Mammary epithelial cell (primary cell): ENCODE measurements at places on chromosomes 4 and X. TPM values are rescaled to one million over a fixed set of nuclear protein-coding genes. Genes with fewer than 3 reads are reported as not detected.
A peak's percentile ranks its signal among the peaks of the same experiment; 100 is the strongest.

NKX3-2 gene
- polyA plus RNA-seq, result 0.03 TPM

MYL5 gene
- 10.7 TPM for polyA plus RNA-seq

DNA sequence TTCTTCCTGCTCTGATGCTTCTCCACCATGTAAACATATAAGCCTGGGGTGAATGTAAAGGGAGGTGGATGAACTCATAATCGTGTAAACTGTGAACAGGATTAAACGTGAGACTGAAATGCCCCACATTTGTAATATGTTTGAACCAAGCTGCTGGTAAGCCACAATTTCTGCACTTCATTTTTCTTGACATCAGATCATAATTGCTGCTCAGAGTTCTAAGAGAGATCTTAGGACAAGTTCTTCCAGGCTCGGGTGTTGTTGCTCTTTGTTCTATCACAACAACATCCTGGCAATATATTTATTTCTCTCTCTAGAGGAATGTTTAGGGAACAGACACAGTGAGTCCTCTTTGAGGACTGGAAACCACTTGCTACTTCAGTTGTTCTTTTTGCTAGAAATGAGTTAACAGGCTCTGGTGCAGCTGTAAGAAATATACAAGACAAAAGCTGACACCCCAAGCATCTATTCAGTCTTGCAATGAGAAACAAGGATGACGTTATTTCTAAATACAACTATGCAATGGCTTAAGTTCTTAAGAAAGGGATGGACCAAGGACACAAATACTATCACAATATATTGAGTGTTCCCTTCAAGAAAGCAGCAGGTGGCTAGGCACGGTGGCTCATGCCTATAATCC lies 59.6 kb downstream of the LNX1 start:
- DNase-seq, result no peak

XAGE3 gene
- polyA plus RNA-seq, result not detected

GRCh38 chr4:160319868-160320260 lies 1217.0 kb downstream of the RAPGEF2 start:
- DNase-seq, result peak; percentile 71

DNA sequence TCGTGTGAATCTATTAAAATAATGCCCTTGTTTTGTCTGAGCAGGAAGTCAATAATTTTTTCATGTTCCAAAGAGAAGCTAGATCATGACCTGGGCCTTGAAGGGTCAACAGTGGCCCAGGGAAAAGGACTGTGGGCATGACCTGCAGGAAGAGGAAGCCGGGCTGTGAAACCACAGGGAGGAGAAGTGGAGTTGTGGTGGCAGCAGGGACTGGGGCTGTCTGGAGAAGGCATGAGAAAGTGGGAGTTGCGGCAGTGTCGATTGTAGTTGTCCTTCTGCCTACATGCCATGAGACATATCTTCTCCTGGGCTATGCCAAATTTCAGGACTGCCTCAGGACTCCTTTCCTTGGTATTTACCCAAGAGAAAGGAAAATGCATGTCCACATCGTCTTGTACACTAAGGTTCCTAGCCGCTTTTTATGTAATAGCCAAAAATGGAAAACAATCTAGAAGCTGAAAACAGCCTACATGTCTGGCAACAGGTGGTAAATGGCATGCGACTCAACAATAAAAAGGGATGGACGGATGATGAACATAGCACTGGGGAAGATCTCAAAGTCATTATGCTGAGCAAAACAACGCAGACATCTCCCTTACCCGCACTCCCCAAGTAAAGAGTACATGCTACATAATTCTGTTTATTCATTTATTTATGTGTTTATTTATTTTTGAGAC lies 13.6 kb upstream of the PTTG2 start:
- DNase-seq, result no peak

FAM53A gene
- 0.63 TPM for polyA plus RNA-seq

TFDP3 gene
- not detected for polyA plus RNA-seq

DNA sequence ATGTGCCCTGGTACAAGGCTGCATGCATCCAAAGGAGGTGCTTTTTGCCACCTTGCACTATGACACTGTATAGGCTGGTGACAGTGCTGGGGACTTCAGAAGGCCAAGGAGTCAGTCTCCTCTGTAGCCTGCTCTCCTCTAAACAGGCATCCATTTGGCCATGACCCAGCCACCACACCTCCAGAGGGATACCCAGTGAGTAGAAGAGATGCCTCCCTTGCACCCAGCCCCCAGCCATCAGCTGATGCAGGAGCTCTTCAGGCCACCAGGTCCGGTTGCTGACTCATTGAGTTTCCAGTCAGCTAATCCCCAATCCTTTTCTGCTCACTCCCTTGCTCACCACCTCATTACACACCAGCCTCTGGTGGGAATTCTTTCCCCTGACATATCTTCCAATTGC lies 99.8 kb downstream of the PJA1 start:
- DNase-seq, result peak; percentile 46

C4orf54 gene
- polyA plus RNA-seq, result under 0.01 TPM

CXCL1 gene
- polyA plus RNA-seq, result 25.3 TPM

GPAT3 gene
- 11.3 TPM for polyA plus RNA-seq

DNA sequence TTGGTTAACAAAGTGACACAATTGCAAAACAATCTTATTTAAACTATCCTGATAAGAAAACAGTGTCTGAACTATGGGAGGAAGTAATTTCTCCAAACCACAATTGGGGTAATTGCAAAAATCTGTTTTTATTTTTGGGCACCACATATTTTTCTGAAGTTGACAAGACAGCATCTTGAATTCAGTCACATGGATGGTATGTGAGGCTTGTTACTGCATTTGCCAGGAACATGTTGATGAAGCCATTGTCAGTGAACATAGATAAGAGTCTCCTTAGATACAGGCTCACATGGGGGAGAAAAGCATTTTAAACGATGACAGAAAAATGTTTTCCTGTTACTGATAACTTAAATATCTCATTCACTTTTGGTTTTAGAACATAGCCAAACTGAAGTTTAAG lies 5.5 kb upstream of the USP53 start:
- DNase-seq, result no peak

DNA sequence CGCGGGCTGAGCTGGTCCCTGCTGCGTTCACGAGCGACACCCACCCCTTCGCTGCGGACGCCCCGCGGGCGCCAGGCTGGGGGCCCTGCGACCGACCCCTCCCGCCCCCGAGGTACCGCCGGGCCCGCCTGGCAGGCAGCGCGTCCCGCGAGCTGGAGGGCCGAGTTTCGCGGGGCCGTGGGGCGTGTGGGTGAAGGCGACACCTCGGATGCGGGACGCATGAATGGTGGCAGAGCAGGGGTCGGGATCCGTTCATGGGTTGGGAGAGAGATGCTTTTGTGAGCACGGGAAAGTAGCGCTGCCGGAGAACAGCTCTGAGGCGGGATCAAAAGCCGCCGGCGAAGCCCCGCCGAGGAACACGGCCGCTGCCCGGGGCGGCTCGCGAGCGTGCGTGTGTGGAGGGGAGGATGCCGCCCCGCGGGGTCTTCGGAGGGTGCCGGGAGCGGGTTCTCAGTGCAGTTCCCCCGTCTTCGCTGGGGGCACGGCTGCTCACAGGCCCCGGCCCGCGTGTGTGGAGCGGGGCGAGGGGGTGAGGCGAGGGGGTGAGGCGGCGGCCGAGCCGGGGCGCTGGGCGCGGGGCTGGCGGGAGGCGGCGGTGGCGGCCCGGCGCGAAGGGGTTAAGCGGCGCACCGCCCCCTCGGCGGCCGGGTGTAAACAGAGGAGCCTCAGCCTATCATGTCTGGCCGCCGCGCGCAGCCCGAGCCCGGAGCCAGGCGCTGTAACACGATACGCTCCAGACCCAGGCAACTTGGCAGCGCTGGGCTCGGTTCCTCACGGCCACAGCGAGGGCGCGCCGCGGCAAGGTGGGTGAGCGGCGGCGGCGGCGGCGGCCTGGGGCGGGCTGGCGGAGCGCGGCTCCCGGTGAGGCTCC lies 205.3 kb downstream of the TENM3 start:
- DNase-seq, result peak; percentile 89

VCX2 gene
- not detected for polyA plus RNA-seq

DNA sequence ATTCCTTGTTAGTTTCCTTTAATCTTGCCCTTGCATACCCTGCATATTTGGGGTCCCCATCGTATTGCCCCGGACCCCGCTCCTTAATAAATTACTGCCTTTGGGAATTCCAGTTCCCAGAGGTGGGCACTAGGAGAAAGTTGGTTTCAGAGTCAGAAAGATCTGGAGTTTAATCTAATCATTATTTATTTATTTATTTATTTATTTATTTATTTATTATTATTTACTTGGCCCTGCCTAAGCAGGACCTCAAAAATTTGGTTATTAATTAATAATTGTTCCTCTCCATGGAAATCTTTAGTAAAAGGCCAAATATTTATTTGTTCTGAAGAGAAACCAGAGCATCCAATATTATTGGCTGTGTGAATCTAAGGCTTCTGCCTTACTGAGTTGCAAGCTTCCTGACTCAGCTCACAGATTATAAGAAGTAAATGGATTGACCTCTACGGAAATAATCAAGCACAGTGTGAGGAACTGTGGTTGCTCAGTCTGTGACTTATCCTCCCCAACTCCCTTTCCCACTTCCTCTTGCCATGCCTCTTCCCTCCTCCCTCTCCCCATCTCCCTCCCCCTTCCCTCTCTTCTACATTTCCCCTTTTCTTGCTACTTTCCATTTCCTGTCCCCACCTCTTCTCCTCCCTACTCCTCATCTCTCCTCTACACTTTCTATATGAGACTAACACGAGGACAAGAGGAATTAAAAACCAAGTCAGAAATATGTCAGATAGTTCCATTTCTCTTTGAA lies 61.5 kb upstream of the AP1S2 start:
- no peak for DNase-seq

TMEM31 gene
- not detected for polyA plus RNA-seq

TSPAN6 gene
- polyA plus RNA-seq, result 15.9 TPM

GRCh38 chr4:106700321-106700720 lies 331.7 kb upstream of the GIMD1 start:
- DNase-seq, result no peak

MSANTD1 gene
- 0.05 TPM for polyA plus RNA-seq

DNA sequence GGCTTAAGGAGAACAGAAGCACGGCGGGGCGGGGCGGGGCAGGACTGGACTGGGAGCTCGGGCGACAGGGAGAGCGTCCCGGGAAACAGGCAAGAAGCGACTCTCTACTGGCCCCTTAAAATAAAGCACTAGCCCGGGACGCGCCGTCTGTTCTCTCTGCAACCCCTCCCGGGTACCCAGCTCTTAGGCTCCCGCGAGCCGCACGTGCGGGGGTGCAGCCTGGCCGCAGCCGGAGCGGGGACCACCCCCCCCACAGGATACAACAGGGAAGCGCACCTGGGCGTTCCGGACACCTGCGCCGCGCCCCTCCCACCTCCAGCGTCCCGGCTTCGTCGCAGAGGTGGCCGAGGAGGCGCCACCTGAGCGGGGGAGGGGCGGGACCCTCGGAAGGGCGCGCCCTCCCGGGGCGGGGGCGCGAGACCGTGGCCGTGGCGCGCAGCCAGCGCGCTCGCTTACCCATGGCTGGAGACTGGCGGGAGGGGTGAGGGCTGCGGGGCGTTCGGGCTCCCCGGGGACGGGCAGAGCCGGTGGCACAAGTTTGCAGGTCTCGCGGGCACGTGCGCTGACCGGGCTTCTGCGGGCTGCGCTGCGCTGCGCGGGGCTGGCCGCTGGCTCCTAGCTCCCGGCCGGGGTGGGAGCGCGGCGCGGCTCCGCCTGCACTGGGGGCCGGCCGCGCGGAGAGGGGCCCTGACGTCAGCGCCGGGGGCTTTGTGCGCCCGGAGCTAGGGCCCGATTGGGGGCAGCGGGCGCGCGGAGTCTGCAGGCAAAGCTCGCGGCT lies 91.5 kb downstream of the GEMIN8 start:
- DNase-seq, result no peak
